ENCODE measurements at places on chromosomes 16 and 17. TPM values are rescaled to one million over a fixed set of nuclear protein-coding genes. Genes with fewer than 3 reads are reported as not detected.

TLCD3A gene
- 12.9 TPM for total RNA-seq

BAHCC1 gene
- total RNA-seq = 14.3 TPM

TMUB2 gene
- 23.0 TPM for total RNA-seq

RIPOR1 gene
- 64.7 TPM for total RNA-seq

ZBTB4 gene
- total RNA-seq = 37.4 TPM

GRCh38 chr17:7211491-7212273 is 8.0 kb downstream of the DLG4 start:
- DNase-seq = no peak

DNA sequence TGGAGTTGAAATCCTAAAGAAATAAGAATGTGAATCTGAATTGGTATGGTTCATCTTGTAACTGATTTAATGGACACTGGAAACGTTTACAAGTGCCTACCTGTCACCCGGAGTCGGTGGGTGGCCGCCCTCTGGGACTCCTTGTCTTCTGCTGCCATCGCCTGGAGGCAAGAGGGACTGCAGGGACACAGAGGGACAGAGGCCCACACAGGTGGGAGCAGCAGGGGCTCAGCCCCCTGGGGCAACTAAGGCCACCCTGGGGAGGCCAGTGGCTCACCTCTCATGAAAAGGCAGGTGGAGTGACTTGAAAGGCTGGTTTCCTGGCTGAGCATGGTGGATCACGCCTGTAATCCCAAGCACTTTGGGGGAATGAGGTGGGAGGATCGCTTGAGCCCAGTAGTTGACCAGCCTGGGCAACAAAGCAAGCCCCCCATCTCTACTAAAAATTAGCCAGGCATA is 23.2 kb downstream of the TMEM92 start:
- peak; percentile 69 for DNase-seq

- no peak for DNase-seq
These were observed 33.5 kb downstream of the MGAT5B start for GRCh38 chr17:76901542-76902197.
